Renal cortex interstitium (tissue), 15 donors: ENCODE measurements at places on chromosomes 16 and 17. TPM values are rescaled to one million over a fixed set of nuclear protein-coding genes. Genes with fewer than 3 reads are reported as not detected.

DNA sequence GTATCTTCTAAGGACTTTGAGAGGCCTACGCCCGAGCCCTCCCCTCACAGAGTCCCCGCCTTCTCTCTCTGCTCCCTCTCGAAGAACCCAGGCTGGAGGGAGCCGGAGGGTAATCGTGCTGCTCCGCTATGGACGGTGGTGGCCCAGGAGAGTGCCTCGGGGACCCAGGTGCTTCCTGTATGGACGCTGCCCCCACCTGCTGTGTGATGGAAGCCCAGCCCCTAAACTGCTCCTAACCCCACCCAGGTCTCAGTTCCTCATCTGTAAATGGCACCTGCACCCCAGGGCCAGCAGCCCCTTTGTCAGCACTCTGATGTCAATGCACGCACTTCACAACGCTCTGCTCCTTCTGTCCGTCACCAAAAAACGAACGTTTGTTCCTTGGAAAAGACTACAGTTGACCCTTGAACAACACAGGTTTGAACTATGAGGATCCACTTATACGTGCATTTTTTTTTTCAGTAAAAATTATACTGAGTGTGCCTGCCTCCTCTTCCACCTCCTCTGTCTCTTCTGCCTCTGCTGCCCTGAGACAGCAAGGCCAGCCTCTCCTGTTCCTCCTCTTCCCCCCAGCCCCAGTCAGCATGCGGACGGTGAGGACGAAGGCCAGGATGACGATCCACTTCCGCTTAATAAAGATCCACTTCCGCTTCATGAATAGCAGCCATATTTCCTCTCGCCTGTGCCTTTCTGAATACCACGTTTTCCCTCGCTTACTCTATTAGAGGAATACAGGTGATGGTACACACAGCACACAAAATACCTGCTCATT, 118.3 kb downstream of the BANP start:
- DNase-seq = no peak

ADCY7 gene
- polyA plus RNA-seq = 9.9 TPM

GRCh38 chr17:54085934-54086333, 263.2 kb downstream of the KIF2B start:
- peak; percentile 9 for DNase-seq

GRCh38 chr17:40632216-40632615, 15.4 kb downstream of the SMARCE1 start:
- DNase-seq = no peak

DNA sequence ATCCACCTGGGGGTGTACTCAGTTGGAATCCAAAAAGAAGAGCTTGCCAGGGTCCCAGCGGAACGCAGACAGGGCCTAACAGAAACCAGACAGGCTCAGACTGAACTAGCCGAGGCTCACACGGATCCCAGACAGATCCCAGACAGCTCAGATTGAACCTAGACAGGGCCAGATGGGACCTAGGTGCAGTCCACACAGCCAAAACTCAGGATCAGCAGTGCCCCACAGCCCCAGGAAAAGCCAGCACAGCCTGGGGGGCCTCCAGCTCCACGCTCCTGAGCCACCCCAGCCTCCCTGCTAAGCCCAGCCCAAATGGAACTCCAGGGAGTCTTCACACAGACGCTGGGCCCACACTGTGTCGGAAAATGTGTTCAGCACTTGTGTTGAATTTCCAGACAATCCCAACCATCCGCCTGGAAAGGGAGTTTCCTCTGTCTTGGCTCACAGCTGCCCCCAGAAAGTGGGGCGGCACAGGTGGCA, 7.5 kb downstream of the STX1B start:
- DNase-seq = no peak

- no peak for DNase-seq
These were observed 9.1 kb upstream of the MMD start for GRCh38 chr17:55430541-55431288.

- DNase-seq = no peak
These were observed 68.8 kb downstream of the ABR start for GRCh38 chr17:1110862-1111598.

NOS2 gene
- 1.6 TPM for polyA plus RNA-seq

BCO1 gene
- polyA plus RNA-seq = 2.3 TPM

ERN1 gene
- polyA plus RNA-seq = 9.7 TPM

TMEM100 gene
- polyA plus RNA-seq = 63.5 TPM

GRCh38 chr17:67867591-67867990, 42.3 kb downstream of the BPTF start:
- no peak for DNase-seq
